ENCODE measurements at places on chromosomes 13 and 19.

- DNase-seq, result no peak
These were observed 450.8 kb downstream of the HS6ST3 start for GRCh38 chr13:96540670-96541069.

DNA sequence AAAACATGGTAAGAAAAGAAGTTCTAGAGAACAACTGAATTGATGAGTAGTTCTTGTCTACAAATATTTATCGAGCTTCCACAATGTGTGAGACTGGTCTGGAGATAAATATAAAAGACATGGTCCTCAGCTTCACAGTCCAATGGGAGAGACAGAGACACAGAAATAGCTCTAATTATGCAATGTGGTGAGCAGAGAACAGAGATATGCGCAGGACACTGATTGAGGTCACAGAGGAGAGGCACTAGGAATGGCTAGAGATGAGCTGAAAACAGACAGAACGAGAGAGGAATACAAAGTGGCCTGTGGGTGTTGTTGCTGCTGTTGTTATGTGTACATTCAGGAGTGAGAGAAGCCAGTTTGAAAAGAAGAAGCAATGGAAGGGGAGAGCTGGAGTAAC, 53.2 kb downstream of the GPALPP1 start:
- no peak for DNase-seq

GRCh38 chr13:98549728-98550317, 27.1 kb downstream of the STK24 start:
- DNase-seq, result peak; percentile 53

DNA sequence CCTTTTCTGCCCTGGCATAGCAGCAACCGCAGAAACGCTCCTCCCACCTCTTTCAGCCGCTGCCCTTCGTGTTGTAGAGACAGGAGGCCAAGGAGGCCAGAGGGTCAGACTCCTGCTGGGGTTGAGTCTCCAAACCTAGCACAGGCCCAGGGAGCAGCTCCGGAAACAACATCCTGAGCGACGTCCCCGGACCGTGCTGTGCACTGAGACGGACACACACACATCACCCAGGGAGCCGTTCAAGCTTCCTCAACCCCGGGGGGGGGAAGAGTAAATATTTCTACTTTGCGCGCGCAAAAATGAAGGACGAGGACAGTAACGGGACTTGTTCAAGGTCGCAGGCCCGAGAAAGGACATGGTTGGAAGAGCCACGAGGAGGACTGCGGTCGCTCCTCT, 657 bp downstream of the ZNF550 start:
- no peak for DNase-seq

GRCh38 chr13:68940049-68940448, 1167.6 kb upstream of the ATXN8OS start:
- no peak for DNase-seq

DNA sequence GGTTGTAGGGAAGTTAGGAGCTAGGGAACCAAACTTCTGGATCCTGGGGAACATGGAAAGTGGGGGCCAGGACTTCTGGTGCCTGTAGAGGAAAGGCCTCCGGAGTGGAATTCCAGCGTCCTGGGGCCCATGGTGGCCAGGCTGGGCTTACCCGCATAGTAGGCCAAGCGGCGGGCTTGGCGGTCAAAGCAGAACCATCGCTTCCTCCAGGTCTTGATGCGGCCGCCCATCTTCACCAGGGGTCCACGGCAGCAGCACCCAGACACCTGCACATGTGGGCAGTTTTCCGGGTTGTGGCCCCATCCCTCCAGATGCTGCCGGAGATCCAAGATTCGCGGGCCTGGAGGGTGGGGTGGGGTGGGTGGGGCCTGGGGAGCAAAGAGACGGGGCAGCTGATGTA, 13.8 kb upstream of the LYPD3 start:
- no peak for DNase-seq

GRCh38 chr19:18733196-18733647, 49.7 kb downstream of the CRTC1 start:
- peak; percentile 39 for DNase-seq

DNA sequence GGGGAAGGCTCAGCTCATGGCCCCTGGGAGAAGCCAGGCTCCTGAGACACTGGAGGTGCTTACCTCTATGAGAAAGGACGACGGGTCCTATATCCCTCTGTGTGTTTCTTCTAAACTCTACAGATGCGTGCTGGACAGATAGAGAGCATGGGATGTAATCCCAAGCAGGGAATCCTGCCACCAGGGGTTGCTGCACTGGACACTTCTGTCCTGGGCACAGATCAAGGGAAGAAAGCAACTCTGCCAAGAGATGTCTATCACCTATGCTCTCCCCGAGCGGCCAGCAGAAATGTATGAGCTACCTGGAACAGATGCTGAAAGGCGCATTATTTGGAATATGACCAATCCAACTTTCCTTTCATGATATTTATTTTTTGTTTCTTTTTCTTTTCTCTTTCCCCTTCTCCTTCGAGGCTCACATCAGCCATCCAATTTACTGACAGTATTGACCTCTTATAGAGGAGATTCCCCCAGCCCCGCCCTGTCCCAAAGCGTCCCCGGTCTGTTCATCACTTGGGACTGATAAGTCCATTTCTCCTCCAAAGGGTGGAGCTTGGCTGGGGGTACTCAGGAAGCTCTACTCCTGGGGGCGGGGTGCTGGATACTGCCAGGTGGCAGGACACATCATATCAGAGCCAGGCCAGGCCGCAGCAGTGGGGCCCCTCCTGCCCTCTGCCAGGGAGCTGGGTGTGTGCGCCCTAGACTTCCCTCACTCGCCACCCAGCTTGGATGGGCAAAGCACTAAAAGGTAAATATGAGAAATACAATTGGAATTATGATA, 34.2 kb downstream of the TSHZ3 start:
- DNase-seq, result no peak

DNA sequence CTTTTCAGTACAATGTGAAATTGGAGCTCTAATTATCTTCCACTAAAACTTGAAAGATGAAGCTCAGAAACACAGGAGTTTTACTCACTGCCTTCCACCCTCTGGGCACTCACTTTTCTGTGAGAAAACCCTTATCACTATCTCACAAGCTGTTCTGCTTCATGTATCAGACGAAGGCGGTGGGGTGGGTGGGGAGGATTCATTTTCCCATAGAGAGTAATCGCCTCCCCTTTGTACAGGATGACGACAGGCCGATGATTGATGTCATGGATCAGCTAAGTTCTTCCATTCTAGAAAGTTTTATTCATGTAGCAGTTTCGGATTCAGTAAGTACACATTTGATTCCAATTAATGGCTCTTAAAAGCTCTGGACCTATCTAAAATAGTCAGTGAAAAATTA, 139.9 kb downstream of the ZAR1L start:
- DNase-seq, result no peak

- no peak for DNase-seq
These were observed 135.2 kb downstream of the DCT start for GRCh38 chr13:94344126-94344818.

- DNase-seq, result peak; percentile 15
These were observed 233.9 kb downstream of the ABCC4 start for GRCh38 chr13:95067303-95067702.

GRCh38 chr13:46181840-46182490, at the start of gene LCP1:
TSS of gene LCP1 (minus strand) at chr13:46182177. CDS start at chr13:46159662, 22,515 bp downstream.
- DNase-seq, result no peak

DNA sequence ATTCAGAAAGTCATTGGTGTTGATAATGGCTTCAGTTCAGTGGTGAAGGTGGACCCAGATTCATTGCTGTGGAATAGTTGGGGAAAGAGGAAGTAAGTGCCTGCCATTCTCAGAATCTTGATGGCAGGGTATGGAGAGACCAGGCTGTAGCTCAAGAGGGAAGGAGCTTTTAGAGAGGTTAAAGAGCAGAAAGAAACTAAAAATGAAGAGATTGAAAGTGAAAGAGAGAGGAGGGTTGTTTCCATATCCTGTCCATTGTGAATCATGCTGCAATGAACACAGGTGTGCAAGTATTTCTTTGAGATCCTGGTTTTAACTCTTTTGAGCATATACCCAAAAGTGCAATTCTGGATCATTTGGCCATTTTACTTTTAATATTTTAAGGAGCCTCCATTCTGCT, 12.5 kb downstream of the GJB6 start:
- DNase-seq, result no peak

GRCh38 chr13:72782717-72783116, 784 bp downstream of the PIBF1 start:
- peak; percentile 31 for DNase-seq

- DNase-seq, result no peak
These were observed 5.0 kb downstream of the JOSD2 start for GRCh38 chr19:50505856-50506611.

DNA sequence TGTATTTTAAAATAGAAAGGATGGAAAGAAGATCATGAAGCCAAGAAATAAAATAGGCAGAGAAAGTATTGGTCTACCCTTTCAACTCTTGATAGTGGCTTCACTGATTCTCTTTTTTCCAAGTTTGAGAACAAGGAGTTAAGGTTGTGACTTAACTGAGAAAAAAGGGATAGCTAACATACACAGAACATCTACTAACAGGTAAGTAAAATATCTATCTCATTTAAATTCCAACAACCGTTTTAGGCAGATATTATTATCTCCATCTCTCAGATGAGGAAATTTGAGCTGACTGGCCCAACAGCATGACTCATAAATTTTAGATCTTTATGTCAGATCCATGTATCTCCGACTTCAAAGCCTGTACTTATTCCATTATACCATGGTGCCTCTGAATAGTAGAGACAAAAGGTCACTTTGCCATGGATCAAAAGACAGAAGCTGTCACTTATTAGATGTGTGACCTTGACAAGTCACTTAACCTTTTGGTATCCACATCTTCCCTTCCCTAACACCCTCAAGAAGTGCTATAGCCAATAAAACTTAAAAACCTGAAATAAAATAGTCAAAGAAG, 152.1 kb downstream of the DACH1 start:
- DNase-seq, result no peak

GRCh38 chr19:29562299-29563297, 36.8 kb downstream of the VSTM2B start:
- no peak for DNase-seq

DNA sequence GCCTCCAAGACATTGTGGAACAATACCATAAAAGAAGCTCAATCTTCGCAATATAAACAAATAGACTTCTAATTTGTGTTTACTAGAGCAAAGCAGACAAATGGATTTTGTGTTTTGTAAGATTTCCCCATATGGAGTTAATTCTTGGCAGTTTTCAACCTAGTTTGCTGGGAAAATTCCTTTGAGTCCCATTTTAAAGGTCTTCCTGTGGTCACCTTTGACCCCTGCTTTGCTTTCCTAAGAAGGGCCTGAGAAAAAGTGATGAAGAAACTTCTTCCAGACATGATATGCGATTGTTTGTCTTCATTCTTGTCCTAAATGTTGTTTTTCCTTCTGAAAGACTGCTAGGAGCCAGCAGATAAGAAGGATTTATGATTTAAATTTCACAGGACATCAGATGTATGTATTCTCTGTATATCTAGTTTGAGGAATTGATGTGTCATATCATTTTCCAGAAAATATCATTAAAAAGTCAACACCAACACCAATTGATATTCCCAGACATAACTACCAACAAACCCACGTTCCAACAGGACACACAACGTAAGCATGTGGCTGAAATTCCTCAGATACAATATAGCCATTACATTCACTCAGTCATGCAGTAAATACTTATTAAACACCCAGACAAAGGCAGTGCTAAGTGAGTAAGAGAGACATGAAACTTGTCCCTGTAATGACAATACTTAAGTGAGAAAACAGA, 276.4 kb downstream of the LHFPL6 start:
- no peak for DNase-seq

GRCh38 chr13:114118511-114119123, 13.8 kb downstream of the RASA3 start:
- peak; percentile 71 for DNase-seq

Measured in astrocyte of the spinal cord (primary cell).